ENCODE measurements at places on chromosomes 3 and 15.
A peak's percentile ranks its signal among the peaks of the same experiment; 100 is the strongest.

DNA sequence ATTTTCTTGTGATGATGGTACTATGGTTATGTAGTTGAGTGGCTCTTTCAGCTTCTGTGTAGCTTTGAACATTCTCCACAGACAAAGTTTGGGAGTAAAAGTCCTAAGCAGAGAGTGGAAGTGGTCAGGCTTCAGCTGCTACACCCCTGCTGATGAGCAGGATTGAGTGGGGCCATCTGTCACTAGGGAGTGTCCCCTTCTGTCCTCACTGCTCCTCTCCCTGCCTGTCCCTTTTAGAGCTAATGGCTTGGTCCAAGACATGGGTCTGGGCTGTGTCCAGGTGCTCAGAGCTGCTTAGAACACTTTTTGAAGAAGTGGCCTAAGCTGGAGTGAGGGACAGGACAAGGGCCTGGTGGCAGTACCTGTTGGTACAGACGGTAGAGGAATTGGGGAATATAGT is 15.1 kb downstream of the MYZAP start:
- DNase-seq, result no peak

DNA sequence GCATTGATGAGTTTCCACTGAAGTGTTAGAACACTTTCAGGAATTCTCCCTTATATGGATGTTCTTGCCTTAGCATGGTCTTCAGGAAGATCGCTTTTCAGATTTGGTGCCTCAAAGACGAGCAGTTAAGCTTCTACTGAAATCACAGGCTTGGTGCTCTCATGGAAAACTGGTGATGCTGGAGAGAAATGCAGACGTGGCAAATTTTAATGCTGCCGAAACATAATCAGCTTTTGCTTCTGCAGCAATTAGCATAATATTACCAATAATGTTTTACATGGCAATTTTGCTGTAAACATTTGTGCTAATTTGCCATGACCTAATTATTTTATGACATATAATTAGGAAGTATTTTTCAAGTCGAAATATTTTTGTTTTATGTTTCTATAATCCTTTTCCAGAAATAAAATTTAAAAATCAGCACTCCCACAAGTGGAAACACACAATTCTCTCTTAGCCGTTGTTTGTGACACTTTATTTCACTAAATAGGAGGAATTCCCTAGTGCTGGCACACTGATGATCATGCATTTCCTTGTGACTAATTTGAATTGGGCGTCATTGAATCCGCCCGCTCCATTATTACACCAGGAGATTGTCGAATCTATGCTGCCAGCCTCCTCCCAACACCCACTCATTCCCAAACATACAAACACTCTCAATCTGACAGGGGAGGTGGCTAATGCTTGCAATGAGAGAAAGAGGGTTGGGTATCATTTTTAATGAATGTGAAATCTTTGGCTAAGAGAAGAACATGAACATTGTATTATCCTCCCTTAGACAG is 506.8 kb upstream of the PPP2R3A start:
- no peak for DNase-seq

GRCh38 chr3:64763980-64764379 is 76.2 kb upstream of the ADAMTS9 start:
- DNase-seq, result no peak

GRCh38 chr3:180036092-180036670 is 556 bp downstream of the PEX5L start:
- no peak for DNase-seq

DNA sequence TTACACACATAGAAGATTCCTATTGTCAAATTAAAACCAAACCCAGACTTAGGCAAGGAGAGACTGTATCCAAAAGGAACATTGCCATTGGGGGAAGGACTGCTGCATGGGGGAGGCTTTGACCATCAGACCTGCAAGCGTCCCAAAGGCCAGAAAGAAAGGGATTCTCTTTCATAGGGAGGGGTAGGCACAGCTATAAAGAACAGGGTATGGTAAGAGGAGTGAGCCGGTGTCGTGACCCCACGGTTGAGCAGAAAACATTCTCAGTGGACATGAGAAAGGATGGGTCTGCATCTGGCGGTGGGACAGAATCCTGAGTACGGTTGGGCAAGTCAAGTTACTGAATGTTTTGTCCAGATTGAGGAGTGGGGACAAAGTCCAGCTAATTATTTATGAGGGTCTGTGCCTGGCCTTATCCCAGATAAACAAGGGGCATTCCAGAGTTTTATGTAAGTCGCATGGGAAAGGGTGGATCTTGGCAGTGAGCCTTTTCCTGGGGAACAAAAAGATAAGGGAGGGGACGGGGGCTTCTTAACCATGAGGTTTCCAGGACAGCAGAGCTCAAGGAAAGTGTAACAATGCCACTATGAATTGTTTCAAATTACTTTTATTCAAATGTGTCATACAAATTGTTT is 357.8 kb downstream of the OCA2 start:
- DNase-seq, result no peak

DNA sequence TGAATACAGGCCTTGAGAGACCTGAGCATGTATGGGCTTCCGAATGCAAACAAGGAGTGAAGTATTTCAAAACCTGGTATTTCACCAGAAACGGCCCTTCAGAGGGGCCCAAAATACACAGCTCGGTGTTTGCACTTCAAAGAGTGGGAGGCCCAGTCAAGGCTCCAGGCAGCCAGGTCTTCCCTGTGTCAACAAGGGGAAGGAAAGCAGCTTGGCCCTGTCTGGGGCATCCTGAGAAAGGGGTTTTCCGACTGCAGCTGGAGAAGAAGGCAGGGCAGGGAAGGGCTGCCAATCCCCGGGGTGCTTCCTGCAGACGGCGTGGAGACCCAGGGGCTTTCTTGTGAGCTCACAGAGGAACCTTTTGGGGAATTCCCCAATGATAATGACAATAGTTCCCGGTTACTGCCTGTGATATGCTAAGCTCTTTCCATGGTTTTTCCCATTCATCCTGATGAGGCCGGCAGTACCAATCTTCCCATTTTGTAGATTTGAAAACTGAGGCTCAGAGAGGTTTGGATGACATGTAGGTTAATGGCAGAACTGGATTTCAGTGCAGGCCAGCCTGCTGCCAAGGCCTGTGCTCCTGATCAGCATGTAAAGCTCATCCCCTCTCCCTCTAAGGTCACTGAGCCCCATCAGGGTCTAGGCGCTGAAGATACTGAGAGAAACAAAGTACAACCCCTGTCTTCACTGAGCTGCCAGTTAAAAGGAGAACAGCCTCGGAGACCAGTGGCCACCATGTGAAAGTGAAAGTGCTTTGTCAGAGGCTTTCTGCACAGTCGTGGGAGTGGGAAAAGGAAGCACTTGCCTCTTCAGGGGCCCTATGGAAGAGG is 43.0 kb upstream of the TLE3 start:
- DNase-seq, result no peak

- DNase-seq, result no peak
Measured at GRCh38 chr15:38300395-38300794, 47.8 kb downstream of the SPRED1 start.

GRCh38 chr3:129530251-129530791 is 1.9 kb downstream of the RHO start:
- no peak for DNase-seq

GRCh38 chr3:127729556-127730056 is 56.9 kb downstream of the ABTB1 start:
- DNase-seq, result no peak

DNA sequence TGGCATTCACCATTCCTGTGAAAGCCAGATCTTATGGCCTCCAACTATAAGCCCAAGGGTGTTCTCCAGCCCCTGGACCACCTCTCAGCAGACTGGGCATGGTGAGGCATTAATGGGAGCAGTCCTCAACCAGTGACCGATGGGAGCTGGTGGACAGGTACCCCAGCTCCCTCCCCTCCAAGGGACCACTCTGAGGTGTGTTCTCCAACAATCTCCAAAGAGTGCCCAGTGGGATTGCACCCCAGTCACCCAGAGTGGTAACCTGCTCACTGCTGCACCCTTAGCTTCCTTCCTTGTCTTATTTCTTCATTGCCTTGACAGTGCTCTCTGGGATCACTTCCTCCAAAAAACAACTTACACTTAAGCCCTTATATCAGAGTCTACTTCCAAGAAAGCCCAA is 8.2 kb upstream of the ITGA11 start:
- no peak for DNase-seq

DNA sequence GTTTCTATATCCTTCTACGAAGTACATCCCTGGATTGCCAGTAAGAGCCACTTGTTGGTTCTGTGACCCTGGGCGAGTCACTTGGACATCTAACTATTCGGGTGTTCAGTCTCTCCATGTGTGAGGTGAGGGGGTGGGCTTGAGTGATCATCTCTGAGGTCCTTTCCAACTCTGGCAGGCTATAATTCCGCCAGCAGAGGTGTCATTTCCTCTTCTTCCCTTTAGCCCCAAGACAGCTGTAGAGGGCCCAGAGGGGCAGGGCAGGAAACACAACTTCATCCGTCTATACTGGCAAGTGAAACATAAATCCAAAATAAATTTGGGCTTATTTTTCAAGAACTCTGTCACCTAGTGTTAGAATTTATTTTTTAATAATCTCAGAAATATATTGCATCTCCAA is 38.1 kb downstream of the C2CD4A start:
- DNase-seq, result peak; percentile 24

DNA sequence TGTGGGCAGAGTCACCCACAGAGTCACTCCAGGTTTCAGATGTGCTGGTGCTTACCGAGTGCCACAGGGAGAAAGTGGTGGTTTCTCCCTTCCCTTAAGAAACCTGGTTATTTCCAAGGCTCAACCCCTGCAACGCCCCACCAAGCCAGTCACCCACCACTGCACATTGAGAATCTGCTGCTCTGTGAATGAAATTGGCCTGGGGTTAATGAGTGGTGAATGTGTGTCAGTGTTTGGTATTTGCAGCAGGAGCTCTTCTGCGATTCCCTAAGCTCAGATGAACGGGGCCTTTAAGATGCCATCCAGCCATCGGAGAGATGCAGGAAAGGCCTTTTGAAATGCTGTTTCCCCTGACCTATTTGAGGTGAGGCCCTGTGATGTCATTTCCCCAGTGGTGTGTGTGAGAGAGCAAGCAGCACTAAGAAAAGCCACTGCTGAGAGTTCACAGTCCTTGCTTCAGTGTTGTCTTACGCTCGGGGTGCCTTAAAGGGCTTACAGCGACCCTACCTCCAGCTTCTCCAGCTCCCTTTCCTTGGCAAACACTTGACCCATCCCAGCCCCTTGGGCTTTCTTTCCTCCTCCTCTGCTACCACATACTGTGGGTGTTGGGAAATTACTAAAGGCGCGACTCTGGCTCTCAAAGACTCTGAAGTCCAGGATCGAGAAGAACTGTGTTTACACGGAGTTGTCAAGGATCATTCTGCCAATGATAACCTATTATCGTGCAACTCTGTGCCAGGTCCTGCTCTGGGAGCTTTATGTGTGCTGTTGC is 68.9 kb downstream of the SMAD3 start:
- no peak for DNase-seq

DNA sequence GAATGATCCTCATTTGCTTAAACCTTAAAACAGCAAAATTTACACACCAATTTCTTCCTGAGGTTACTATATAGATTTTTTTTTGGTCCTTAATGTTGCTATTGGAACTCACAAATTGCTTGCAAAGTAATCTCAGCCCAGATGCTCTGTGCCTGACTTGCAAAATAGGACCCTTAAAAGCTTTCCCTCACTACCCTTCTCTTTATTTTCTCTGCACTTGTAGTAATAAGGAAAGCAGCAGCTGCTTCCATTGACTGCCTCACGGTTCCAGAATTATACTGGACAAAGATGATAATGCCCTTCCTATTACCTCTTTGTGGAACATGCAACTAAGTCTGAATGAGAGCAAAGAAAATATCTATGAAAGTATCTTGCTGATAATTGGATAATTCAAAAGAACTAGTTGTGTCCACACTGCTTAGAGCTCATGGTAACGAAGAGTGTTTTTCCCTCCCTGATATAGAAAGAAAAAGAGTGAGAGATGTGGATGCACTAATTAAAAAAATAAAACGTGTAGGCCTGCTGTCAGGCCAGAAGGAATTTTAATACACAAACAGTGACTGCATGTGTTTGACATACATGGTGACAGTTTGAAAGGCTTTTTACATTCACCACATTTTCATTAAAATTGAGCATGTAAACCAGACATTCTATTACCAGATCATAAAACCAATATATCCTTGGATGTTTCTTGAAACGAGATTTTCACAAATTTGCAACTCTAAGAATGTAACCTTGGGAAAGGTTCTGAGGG is 783.1 kb downstream of the GBE1 start:
- no peak for DNase-seq

DNA sequence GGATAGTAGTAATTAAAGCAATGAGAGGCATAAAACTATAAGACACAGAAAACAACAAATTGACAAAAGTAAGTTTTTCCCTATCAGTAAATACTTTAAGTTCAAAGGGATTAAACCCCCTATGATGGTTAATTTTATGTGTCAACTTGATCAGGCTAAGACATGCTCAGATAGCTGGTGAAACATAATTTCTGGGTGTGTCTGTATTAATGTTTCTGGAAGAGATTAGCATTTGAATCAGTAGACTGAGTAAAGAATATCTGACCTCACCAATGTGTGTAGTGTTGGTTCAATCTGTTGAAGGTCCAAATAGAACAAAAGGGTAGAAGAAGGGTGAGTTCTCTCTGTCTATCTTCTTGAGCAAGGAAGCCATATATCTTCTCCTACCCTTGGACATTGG is 283.3 kb upstream of the GRM7 start:
- no peak for DNase-seq

GRCh38 chr3:168459226-168459784 is 363.6 kb upstream of the GOLIM4 start:
- no peak for DNase-seq

DNA sequence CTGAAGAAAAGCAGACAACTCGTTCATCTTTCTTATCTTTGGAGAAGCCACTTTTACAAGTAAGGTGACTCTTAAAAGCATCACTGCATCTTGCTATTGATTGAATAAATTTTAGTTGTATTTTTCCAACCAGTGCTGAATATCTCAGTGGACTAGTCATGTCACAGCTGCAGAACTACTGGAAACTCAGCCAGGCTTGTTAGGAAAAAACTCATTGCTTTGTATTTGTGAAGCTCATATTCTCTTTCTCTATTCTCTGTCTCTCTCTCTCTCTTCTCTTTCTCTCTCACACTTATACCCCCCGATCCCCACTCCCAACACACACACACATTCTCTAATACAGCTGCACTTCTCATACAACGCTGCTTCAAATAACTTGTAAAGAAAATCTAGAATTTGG is 104.3 kb downstream of the WDR76 start:
- DNase-seq, result no peak

GRCh38 chr3:185878920-185879319 is 54.1 kb upstream of the IGF2BP2 start:
- peak; percentile 28 for DNase-seq

DNA sequence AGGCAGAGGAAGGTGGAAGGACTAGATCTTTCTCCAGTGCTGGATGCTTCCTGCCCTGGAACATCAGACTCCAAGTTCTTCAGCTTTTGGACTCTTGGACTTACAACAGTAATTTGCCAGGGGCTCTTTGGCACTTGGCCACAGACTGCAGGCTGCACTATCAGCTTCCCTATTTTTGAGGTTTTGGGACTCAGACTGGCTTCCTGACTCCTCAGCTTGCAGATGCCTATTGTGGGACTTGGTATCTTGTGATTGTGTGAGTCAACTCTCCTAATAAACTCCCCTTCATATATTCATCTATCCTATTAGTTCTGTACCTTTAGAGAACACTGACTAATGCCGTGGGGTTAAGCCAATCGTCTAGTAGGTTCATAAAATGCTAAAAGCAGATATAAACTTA is 8.8 kb upstream of the B3GNT5 start:
- DNase-seq, result peak; percentile 41

GRCh38 chr3:128849911-128850455 is 29.4 kb upstream of the ACAD9 start:
- DNase-seq, result peak; percentile 71

All from SJCRH30 (cell line).